ENCODE measurements at places on chromosomes 1 and 21.

- no peak for DNase-seq
Measured at GRCh38 chr21:43733529-43734071, 14.7 kb downstream of the PDXK start.

DNA sequence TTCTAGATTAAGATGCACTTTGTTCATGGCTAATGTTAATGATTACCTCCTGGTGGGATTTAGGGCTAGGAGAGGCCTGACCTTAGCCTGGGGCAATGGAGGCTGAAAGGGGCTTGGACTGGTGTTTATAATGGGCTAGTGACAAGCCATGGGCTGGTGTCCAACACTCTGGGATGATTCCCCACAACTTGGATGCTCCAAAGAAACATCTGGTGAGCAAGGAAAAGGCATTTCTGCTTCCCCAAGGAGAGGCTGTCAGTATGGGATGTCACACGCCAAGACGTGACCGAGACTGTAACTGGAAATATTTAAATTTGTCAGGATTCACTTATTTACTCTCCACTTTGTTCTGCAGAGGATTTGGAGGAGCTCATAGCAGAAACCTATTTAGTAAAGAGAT is 45.2 kb downstream of the PTPRU start:
- DNase-seq, result peak; percentile 51

GRCh38 chr1:24586970-24587820 is 31.3 kb downstream of the NCMAP start:
- DNase-seq, result no peak

DNA sequence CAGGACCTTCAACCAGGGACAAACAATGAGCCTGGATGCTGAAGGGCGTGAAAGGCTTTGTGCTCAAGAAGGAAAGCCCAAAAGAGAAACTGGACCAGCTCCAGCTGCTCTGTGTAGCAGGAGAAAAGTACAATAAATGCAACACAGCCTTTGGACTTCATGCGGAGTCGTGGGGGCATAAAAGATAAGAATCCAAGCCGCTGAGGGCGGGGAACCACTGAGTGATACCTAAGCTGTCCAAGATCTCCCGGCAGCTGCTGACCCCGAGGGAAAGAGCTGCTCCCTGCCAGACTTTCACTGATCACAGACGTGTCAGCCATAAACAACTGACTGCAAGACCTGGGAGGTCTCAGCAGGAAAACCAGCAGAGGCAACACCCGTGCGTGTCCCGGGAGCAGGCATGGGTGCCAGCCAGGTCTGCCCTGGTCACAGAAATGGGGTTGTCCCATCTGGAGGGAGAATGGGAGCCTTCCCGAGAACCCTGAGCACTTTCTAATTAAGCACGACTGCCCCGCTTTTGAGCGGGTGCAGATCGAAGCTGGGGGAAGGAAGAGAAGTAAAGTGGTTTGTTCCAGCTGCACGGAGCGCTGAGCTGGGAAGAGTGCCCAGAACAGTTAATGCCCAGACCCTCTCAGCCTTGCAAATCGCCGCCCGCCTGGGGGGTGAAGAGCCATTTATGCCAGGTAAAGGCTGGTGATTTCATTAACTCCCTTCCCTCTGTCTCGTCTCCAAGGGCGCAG is 68.3 kb upstream of the TARDBP start:
- DNase-seq, result peak; percentile 45

GRCh38 chr1:221286399-221286798 is 407.2 kb downstream of the HLX start:
- DNase-seq, result no peak

GRCh38 chr21:44982558-44983250 is 42.9 kb downstream of the SLX9 start:
- DNase-seq, result no peak

DNA sequence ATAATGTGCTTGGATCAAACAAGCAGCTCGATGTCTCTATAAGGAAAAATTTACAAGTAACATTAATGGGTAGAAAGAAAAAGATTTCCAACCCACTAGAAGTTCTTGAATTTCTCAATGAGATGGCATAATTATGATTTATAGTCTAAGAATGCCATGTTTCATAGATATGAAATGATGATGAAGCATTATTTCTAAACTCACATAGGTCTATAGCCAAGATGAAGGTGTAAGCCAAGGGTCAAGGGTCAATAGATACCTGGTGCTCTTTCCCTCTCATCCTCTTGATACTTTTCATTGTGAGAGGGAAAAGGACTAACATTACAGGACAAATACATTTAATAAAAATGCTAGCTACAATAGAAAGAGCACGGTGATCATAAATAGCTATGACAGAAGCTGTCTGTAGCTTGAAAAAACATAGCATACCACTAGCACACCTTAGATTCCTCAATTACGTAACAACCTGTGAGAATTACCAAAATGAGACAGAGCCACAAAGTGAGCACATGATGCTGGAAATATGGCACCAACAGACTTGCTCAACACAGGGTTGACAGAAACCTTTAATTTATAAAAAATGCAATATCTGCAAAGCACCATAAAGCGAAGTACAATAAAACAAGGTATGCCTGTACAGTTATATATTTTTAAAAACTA is 26.3 kb upstream of the F13B start:
- no peak for DNase-seq

DNA sequence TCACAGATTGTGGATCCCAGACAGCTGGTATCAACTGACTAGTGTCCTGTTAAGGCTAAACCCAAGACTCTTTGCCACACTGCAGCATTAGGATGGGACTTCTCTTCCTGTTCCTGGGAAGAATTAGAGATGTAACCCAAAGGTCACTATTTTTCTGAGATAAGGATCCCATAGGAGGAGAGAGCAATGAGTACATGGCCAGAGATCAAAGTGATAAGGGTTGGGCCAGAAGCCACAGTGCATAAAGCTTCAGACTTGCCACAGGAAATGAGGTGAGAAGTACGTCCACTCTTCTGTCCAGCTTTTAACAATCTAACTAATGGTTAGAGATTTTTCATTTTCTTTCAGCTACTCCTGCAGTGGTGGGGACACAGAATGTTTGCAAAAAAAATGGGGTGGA is at the start of gene HSD3B1:
Gene HSD3B1 (plus strand): TSS at position 270 of the 400 bp plus-strand sequence. CDS start 267 bp downstream, outside the sequence.
- DNase-seq, result no peak

- DNase-seq, result peak; percentile 11
Measured at GRCh38 chr1:71414179-71414578, 333.3 kb upstream of the ZRANB2 start.

DNA sequence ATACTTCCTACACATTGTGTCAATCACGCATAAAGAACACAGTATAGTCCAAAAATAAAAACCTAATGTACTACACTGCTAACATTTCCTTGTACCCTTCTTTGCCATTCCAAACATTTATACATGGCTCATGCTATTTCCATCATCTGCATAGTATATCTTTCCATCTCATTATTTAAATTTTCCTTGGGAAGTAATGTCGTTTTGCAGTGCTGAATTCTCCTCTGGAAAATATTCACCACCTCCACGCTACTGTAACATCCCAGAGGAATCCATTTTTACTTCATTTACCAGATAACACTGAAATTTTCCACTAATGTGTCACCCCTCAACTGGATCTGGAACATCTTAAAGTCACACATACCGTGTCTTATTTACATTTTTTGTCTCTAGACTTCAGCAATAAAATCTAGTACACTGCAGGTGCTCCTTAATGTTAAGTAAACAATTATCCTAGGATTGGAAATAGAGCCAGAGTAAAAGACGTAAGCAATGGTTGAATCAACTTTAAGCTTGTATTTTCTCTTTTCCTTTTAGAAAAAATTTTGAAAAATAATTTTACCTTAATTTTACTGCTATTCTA is 881.0 kb downstream of the AMY1C start:
- no peak for DNase-seq

- no peak for DNase-seq
Measured at GRCh38 chr1:8317647-8318381, at the start of gene SLC45A1. Gene SLC45A1, plus strand, starts transcription at chr1:8318114. Its CDS starts 6,216 bp downstream, at chr1:8324330.

GRCh38 chr1:166139735-166140134 is 27.1 kb downstream of the FAM78B start:
- no peak for DNase-seq

DNA sequence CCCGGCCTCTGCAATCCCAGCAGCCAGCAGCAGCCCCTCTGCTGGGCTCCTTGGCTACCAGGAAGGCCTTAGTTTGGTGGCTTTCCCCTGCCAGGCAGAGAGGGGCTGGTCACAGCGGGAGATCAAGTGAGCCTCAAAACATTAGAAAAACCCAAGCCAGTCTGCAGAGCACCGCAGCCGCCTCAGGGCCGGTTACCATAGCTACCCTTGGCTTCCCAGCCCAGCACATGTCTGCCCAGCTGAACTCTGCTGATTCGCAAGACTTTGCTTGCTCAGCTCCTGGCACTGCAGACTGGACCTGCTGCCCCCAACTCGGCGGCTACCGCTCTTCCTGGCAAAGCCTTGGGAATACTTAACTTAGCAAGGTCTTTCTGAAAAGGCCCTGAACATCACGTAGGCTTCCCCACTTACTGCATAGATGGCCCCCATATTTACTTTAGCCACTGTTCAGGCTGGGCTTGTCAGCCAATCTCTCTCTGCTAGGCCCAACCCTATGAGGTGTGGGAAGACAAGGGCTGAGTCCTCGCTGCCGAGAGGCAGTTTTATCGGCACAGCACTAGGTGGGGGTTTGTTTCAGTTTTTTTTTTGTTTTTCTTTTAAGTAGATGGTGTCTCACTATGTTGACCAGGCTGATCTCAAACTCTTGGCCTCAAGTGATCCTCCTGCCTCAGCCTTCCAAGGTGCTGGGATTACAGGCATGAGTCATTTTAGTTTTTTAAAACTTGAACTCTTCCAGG is 28.6 kb upstream of the PLEKHG5 start:
- DNase-seq, result peak; percentile 53

DNA sequence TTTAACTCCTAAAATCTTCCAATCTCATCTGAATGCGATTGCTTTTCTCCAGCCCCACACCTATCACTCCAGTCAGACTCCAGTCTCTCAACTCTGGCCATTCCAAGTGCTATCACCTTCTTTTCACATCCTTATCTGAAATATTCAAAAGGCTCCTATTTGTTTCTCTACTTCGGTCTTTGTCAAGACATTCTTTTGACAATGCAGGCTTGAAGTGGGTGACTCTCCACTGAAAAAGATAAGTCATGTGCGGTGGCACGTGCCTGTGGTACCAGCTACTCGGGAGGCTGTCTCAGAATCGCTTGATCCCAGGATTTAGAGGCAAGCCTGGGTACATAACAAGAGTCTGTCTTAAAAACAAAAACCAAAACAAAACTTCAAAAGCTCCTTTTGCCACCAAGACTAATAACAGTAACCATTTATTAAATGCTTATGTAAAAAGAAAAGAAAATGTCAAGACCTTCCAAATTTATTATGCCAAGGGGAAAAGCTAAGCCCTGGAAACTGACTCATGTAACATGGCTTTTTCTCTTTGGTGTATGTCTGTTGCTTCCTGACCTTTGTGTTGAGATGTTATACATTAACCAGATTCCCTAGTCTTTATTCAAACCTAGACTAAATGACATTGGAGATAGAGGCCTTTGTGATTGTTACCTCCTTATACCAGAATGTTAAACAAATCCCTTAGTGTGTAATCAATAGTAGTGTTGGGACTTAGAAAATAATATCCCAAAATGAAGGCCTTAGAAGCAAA is 3.6 kb downstream of the ALG14 start:
- no peak for DNase-seq

GRCh38 chr1:174953285-174954072 is 46.3 kb upstream of the CACYBP start:
- DNase-seq, result no peak
